Activated CD4-positive, alpha-beta T cell treated with anti-CD3 and anti-CD28 coated beads, Interleukin-2, amount 50 U/mL, for 16 hours (primary cell): ENCODE measurements at places on chromosomes 2 and 18.
A peak's percentile ranks its signal among the peaks of the same experiment; 100 is the strongest.

- no peak for DNase-seq
Measured at GRCh38 chr2:84653302-84653701, 137.0 kb downstream of the DNAH6 start.

DNA sequence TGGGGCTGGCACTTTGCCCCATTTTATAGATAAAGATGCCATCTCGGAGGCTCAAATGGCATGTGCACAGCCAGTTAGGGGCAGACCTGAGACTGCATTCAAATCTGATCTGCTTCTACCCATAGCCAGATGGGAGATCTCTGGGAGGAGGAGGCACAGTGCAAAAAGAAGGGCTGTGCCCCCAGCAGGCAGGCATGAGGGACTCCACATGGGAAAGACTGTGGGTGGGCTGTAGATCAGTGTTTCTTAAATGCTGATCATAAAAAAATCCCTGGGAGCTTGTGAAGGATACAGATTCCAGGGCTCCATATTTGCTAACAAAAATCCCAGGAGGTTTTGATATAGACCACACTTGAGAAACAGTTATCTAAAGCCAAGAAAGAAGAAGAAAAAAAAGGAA, 15.2 kb downstream of the PAX8 start:
- no peak for DNase-seq

DNA sequence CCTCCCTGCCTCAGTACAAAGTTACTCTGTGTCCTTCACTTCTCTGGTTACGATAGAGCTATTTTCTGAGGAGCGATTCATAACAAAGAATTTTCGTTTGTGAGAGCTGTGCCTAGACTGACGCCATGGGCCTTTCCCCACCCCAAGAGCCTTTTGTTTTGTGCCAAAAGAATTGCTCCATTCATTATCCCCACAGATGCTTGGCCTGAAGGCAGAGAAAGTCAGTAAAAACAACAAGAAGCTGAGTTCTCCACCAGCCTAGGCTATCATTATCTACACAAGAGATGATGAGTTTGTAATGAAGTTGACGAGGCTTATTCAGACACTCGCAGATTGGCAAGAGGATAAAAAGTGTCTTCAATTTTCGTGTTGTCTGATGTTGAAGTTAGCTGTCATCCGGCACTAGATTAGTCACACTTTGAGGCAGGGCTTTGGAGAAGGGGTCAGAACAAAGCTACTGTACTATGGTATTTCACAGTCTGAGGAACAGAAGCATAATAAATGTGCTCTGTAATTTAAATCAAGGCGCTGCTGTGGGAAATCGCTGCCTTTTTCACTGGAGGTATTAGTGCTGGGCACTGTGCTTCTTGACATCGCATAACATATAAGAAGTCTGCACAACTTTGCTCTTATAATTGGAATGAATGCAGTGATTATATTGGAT, 278.4 kb upstream of the FIGN start:
- no peak for DNase-seq

- no peak for DNase-seq
Measured at GRCh38 chr2:38712871-38713270, 38.3 kb downstream of the SRSF7 start.

GRCh38 chr2:37125416-37125815, 31.4 kb downstream of the EIF2AK2 start:
- DNase-seq: no peak

- DNase-seq: peak; percentile 23
Measured at GRCh38 chr18:5879479-5879882, 15.8 kb downstream of the TMEM200C start.

DNA sequence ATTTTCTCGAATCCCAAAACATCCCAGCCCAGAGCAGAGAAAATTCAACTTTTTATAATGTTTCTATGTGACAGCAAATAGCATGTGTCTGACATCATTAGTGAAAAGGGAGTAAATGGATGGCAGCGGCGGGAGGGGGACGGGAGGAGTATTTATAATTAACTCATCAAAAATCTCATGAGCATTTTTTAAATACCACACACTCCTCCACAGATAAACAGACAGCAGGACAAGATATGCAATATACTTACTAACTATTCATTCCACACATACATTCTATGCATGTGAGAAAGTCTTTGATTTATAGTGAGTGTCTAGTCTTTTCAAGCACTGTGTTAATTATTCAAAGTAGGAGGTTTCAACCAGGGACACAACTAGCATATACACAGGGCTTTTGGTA, 107.6 kb downstream of the LRP2 start:
- DNase-seq: no peak

DNA sequence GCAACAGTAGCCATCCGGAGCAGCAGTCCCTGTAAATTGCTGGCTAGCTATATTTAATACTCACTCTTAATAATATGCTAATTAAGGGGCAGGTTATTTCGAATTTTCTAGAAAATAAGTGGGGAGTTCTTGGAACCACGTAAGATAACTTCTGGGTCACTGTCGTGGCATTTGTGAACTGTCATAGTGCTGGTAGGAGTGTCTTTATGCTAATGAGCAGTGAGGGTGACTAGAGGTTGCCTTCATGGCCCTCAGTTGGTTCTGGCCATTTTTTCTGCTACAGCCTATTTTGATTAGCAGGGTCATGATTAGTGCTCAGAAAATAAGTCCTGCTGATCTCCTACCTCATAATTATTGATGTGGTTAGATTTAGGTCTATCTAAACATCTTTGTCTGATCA, 249.9 kb upstream of the RASGRP3 start:
- DNase-seq: no peak

GRCh38 chr18:23776306-23776705, 87.1 kb downstream of the LAMA3 start:
- no peak for DNase-seq

GRCh38 chr18:10057894-10058791, 144.3 kb downstream of the VAPA start:
- no peak for DNase-seq

- DNase-seq: peak; percentile 78
Measured at GRCh38 chr2:191679818-191680600, 2.1 kb downstream of the NABP1 start.

DNA sequence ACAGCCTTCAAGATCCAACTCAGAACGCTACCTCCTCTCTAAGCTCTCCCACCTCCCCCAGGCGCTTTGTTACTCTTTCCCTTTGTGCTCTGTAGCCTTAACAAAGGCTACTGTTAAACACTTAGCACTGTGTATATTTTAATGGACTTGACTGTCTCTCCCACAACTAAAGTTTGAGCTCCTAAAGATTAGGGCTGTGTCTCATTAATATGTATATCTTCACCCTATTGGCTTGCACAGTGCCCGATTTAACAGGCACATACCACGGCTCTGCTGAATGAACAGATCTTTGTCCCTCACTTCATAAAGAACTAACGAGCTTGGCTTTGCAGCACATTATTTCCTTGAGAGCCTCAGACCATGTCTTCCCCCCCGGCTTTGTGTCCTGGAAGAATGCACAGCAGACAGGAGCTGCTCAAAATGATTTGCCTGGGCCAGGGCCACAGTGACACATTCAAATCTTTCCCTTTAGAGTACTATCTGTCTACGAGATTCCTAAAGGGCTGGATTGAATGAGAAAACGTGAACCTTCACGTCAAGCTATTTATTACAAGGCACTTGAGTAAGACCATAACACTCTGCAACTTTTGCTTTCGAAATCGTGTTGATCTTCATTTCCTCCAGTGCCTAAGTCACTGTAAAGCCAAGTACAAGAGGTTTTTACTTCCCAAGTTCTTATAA, 22.1 kb downstream of the ABHD3 start:
- DNase-seq: peak; percentile 65

DNA sequence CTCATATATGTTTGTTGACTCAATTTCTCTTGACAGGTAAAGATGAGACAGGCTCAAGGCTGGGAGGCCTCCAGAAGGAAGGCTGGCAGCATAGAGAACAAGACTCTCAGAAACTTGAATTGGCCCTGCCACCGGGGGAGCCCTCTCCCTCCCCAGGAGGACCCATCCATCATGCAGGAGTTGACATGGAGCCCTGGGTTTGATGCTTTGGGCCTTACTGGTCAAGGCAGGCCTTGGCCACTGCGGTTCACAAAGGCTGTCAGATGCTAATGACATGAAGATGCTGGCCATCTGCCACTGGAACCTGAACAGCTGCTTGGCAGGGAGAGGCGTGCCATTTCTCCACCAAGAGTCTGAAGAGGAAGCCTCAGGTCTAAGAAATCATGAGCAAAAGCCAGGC, 193.6 kb downstream of the MTCL1 start:
- no peak for DNase-seq

DNA sequence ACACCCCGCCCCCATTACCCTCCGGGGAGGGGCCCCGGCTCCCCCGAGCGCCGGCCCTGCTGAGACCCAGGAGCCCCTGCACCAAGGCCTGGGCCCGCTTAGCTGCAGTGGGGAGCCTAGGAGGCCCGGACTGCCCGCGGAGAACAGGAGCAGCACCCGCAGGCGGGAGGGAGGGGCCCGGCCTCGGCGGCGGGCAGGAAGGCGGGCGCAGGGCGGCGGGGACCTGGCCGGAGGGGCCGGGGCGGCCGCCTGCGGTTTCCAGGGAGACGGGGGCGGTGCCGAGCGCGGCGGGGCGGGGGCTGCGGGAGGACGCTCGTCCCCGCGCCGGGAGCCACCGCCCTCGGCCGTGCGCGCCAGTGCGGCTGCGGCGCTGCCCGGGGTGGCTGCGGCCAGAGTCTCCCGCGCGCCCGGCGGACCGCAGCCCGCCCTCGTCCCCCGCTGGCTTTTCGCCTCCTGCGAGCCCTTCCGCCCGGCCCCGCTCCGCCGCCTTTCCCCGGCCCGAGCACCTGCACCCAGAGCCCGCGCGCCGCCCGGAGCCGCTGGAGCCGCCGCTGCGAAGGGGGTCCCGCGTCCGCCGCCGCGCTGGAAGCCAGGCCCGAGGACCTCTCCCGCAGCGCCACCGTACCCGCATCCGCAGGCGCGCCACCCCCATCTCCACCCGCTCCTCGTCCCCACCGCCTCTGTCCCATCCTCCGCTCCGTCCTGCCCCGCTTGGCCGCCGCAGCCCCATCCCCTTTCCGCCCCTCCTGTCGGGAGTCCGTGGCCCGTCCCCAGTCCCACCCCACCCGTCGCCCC, 17.2 kb downstream of the GPC1 start:
- no peak for DNase-seq

DNA sequence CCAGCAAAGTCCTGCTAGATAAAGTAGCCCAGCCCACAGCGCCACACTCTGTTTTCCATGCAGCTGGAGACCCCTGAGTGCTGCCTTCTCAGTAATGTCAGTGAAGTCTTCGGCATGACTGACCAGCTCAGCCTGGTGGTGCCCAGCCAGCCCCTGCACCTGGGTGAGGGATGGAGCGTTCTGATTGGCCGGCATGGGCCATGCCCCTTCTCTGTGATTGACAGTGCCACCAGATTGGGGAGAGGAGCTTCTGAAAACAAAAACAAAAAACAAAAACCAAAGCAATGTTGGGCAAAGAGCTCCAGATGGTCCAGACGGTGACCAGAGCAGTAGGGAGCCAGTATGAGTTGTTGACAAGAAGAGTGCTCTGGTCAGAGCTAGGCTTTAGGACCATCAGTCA, 122.6 kb downstream of the DYSF start:
- no peak for DNase-seq

GRCh38 chr2:65802298-65802942, 370.0 kb upstream of the SPRED2 start:
- DNase-seq: no peak

DNA sequence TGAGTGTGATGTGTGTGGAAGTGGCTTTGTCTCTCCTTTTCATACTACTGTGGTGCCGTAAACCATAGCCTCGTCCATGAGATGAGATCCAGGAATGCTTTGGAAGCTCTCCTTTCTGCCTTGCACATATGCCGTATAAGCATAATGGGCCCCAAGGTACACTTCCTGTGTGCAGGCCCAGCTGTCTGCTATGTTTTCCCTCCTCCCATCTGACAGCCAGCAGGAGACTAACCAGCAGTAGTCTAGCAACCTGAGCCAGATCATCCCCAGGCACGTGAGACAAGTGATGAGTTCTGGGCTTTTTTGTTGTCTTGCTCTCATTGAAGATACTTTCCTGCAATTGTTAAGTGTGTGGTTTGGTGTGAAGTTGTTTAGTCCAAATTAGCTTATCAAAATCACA, 555.5 kb upstream of the LRRTM4 start:
- DNase-seq: no peak

DNA sequence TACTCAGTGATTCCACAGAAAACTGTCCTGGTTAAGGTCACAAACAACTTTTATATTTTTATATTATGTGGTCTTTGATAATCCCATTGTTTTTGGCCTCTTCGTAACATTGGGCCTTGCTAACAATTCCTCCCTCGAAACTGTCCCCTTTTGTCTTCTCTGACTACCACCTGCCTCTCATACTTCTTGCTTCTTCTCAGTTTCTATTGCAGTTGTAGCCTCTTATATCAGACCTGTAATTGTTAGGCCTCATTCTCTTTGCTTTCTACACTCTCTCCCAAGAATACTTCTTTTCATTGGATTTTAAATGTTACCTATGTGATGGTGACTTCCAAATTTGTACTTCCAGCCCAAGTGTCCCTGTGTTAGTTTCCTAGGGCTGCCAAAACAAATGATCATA, 44.7 kb downstream of the MC4R start:
- DNase-seq: no peak

- DNase-seq: peak; percentile 79
Measured at GRCh38 chr2:29014811-29015421, 33.8 kb downstream of the TOGARAM2 start.

DNA sequence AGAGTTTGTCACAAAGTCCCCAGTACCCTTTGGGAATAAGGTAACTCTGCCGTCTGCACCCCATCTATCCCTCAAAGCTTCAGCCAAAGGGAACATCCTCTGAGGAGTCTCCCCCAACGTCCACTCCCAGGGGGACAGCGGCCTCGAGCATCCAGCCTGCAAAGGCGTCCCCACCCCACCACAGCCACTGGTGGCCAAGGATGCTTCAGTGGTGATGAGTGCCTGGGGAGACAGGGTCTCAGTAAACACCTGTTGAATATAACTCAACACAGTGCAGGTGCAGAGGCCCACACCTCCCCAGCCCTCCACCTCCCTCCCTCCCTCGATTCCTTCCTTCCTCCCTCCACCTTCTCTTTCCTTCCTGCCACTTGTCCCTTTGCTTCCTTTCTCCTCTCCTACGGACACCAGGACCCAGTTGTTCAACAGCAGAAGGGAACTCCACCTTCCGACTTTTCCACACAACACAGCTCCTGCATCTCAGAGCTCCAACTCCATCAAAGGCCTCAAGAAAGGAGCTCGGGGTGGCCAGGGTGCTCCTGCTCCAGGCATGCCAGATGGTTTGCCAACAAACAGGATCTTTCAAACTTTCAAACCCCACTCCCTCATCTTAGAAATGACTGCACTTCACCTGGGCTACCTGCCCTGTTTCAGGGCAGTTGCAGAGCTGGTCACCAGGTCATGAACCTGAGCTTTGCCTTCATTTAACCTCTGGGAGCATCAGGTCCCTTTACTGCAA, 87.8 kb upstream of the SNTG2 start:
- no peak for DNase-seq
